Uterus (tissue), 4 donors: ENCODE measurements at places on chromosomes 6 and 20.

- DNase-seq: no peak
These were observed 59.5 kb upstream of the AGPAT4 start for GRCh38 chr6:161333410-161333809.

- DNase-seq: no peak
These were observed 10.2 kb downstream of the UNC5CL start for GRCh38 chr6:41028561-41029412.

DNA sequence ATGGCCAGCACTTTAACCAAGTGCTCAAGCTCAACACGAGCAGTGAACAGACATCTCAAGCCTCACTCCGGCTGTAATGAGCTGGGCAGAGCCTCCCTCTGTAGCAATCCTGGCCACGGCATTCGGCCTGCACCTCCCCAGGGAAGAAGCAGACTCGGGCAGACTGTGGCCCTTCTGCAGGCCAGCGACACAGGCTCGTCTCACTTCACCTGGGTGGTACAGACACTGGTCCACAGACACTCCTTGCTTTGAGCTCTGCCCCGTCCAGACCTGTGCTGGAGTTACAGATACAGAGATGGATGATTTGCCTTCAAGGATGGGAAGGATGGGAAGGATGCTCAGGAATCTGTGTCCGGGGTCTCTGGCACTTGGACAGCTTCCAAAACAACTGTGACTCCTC is 300.9 kb downstream of the PREX1 start:
- no peak for DNase-seq

GRCh38 chr20:5065879-5066383 is 53.8 kb downstream of the PCNA start:
- peak; percentile 15 for DNase-seq

- DNase-seq: no peak
These were observed 45.9 kb upstream of the ZNFX1 start for GRCh38 chr20:49323622-49324238.

DNA sequence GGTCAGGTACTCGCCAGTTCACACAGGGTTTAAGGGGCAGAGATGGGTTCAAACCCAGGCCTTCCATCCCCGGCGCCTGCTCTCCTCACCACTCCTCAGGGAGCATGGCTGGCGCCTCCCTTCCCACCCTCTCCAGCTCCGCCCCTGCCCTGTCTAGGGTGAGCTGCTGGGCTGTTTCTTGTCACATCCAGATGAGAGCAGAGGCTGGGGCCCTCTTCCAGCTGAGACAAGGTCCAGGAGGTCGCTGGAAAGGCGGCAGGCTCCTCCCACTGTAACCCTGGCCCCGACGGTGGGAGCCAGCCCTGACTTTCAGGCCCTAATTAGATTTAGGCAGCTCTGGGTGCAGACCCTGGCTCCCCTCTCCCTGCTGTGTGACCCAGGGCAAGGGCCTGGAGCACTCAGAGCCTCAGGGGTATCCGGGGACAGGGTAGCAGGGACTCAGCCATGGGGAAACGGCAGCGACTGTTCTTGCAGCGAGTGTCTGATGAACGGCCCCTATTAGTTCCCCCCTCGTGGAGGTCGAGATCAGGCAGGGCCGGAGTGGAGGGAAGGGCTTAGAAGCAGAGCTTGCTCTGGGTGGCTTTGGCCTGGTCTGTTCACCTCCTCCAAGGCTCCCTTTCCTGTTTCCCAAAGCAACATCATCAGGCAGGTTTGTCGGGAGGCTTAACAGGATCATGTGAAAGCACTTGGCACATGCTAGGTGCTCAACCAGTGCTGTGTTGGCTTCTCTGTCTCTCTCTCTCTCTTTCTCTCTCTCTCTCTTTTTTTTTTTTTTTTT is 33.4 kb downstream of the SNAI1 start:
- no peak for DNase-seq

DNA sequence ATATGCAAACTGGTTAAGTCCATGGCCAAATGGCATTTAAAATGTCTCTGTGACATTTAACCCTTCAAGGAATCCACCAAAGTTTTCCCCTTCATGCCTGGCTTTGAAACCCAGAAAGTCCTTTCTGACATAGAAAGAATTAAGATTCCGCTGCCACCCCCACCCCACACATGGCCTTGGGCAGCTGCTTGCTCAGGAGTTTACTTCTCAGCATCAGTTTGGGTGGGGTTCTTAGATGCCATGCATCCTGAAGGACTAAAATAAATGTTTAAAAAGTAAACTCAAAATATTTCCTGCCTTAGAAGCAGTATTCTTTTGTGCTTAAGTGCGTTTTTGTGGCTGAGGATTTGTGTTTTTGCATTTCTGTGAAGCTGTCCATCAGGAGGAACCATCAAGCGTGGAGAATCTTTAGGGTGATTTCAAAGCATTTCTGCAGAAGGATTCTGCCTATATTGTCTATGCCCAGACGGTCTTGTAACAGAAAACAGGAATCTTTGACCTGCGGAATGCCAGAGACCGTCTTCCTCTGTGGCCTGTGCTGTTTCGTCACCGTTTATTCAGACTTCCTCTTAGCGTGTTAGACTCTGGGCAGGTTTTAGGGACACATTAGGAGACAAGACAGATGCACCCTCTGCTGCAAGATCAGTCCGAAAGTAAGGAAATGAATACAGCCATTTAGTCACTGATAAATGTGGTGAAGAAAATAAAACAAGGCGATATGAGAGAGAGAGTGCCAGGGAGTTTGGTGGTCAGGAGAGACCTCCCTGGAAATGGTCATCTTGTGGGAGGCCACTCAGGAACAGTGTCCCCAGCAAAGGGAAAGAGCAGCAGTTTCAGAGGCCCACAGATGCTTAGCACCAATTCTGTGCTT is 6.2 kb downstream of the DUSP22 start:
- DNase-seq: no peak

GRCh38 chr6:79038061-79038460 is 40.0 kb downstream of the PHIP start:
- DNase-seq: no peak

GRCh38 chr6:77561768-77562314 is 91.0 kb upstream of the MEI4 start:
- DNase-seq: no peak

- no peak for DNase-seq
These were observed 126.9 kb downstream of the MRPL14 start for GRCh38 chr6:44000164-44000842.

DNA sequence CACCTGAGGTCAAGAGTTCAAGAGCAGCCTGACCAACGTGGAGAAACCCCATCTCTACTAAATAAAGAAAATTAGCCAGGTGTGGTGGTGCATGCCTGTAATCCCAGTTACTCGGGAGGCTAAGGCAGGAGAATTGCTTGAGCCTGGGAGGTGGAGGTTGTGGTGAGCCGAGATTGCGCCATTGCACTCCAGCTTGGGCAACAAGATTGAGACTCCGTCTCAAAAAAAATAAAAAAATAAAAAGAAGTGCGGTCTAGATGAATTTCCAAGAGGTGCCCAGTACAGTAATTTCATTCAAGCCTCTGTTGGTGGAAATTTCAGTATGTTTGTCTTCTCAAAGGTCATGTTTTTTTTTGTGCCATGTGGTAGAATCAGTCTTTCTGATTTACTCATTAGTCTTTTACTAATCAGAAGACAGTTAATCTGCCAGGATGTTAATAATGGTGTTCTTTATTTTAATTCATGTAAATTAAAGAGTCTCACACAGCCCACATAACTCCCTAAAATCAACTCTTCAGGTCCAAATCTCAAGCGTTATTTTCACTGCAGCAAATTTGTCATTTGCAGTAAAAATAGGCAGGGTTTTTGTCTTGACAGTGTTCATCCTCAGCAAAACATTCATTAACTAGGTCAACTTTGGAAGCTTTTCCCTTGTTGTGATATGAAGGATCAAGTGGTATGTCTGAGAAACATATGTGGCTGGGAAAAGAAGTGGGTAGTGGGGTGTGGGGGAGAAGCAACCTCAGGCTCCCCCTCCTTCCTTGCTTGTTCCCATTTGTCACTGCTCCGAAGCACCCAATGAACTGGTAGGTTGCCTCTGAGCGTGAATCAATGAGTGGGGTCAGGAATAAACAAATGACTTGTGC is 13.3 kb downstream of the TP53INP2 start:
- DNase-seq: no peak

DNA sequence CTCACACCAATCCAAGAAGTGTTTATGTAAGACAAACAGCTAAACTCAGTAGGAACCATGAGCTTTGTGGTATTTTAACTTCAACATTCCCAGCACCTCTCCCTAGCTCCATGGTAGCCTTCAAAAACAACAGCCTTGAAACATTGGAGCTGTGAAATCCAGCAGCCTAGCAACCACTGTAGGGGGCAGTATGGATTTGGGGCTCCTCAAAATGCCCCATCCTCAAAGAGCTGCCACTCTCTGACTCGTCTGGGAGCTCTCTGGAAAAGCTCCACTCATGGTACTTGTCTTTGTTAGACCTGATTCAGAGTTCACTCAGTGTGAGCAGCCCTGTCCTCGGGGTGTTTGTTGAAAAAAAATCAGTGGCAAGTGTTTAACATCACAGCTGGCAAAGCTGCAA is 82.9 kb downstream of the KIF6 start:
- DNase-seq: no peak

DNA sequence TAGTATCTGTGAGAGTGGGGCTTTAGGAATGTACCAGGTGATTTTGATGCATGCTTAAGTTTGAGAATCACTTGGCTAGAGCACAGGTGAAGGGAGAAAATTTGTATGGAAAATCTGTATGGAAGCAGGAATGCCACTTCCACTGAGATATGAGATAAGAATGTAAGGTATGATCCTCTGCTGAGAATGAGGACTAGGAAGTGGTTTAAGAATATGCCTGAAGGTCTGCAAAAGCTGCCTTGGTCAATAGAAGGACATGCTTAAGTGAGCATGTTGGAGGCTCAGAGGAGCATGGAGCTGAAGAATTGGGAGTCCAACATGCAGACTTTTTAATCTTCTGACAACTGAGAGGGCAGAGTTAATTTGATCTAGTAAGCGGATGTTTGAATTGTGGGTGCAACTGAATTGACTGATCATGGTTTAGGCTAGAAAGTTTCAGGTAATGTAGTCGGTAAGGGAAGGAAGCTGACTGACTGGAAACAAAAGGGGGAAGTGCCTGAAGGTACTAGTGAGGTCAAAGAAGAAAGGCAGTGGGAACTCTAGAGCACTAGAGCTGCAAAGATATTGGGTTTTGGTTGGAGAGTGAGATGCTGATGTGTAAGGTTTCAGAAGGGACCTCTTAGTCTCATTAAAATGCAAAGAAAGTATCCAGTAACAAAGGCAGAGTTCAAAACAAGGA is 28.6 kb upstream of the NOTCH4 start:
- DNase-seq: no peak

GRCh38 chr6:142551274-142551811 is 249.5 kb downstream of the ADGRG6 start:
- DNase-seq: no peak

GRCh38 chr20:55676097-55676496 is 329.2 kb downstream of the CBLN4 start:
- no peak for DNase-seq

DNA sequence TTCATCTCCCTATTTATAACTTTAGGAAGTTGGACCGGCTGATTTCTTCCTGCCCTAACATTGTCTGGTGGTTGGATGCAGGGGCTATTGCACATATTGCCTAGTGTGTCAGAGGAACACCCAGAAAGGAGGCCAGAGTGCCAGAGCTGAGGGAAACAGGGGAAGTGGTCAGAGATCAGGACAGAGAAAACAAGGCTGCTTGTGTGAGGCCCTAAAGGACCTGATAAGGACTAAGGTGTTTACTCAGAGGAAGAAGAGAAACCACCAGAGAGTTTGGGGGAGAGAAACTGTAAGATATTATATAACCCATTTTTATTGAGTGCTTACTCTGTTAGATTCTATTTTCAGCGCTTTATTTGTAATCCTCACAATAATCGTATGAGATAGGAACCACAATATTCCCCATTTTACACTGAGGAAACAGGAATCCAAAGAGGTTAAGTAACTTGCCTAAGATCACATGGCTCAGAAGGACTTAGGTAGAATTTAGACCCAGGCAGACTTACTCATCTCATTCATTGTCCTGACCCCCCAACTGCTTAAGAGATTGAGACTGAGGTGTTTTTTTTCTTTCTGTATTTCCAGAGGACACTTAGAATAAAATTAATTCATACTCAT is 54.0 kb upstream of the REV3L start:
- DNase-seq: no peak
